ENCODE measurements at places on chromosomes 2 and 18.

DNA sequence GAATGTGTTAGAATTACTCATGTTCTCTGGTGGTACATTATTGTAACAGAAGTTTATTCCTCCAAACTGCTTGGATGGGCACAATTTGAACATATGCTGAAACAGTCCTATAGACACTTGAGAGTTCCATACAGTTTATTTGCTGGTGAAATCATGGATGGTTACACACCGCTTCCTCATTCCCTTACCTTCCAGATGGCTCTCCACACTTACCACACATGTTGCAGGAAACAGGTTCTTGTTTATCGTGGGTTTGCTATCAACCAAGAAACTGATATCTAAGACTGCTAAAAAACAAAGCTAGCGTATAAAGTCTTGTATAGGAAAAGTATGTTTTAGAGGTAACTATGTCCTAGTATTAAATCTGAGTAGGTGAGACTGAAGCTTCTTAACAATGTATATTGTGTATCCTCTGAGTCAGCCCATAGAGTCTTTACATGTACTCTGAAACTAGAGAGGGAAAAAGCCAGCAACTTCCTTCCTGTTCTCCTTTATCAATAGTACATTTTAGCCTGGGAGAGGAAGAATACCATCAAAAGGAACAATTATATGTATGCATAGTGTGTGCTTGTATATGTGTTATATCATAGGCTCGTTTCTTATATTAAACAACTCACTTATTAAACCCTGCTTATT, 313.1 kb downstream of the PLCL1 start:
- DNase-seq, result no peak

DNA sequence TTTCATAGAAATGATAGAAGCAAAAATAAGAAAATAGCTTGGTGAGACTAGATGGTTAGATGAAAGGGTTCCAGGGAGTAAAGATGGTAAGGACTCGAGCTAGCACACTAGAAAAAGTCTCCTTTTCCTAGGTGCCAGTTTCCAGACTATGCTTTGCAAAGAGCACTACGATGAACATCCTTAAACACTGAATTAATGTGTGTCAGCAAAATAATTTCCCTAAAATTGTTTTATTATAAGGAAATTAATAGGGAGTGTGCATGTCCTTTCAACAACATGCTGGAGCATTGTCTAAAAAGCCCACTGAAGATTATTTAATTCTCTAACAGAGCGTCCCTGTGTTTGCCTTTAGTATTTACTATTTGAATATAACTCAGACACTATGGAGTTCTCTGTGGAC, 107.4 kb upstream of the NDUFV2 start:
- no peak for DNase-seq

DNA sequence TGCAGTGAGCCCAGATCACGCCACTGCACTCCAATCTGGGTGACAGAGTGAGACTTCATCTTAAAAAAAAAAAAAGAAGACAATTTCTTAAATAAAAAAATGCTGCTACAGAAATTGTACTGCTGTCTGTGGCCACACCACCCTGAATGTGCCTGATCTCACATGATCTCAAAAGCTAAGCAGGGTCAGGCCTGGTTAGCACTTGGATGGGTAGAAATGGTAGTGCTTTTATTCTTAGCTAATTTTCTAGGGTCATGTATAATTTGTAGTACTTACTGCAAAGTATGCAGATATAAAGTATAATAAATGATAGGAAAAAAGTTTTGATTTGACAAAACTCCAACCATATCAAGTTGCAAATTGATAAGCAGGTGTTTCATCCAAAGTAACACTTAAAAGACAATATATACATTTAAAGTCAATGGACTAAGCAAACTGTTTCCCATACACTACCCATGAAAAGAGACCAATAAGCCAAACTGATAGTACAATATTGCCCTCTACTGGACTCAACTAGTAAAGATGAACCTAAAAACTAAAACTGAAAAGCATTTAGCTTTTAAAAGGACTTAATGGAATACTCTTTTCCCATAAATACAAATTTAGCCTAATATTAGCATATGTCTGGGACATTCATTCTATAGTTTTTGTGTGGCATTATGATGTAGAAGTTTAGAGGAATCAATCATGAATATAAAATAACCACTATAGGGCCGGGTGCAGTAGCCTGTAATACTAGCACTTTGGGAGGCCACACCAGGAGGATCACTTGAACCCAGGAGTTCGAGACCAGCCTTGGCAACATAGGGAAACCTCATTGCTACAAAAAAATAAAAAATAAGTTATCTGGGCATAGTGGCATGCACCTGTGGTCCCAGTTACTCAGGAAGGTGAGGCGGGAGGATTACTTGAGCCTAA, 18.6 kb upstream of the PEX13 start:
- peak; percentile 58 for DNase-seq

- DNase-seq, result no peak
Observed at GRCh38 chr2:24643051-24643450, 150.1 kb downstream of the PTRHD1 start.

- no peak for DNase-seq
Observed at GRCh38 chr2:165693838-165694237, 100.2 kb downstream of the GALNT3 start.

DNA sequence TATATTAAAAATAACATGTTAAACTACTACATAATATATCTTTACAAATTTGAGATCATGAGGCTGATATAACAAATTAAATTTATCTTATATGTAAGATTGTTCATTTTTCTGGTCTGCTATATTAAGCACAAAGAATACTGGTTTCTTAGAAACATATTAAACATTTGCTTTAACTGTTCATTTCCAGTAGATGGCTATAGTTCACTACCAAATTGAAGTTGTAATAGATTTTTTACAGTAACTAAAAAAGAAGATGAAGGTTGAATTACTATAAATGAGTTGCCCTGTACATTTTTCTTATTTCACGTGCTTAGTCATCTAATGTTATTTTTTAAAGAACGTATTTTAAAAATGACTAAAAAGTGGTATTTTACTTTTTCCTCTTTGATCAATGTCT, 57.0 kb downstream of the ZNF407 start:
- DNase-seq, result no peak

- no peak for DNase-seq
Observed at GRCh38 chr2:222796413-222797103, 64.3 kb upstream of the ACSL3 start.

- DNase-seq, result no peak
Observed at GRCh38 chr2:143402451-143402850, 273.2 kb downstream of the ARHGAP15 start.

GRCh38 chr18:70256994-70257393, 31.9 kb upstream of the SOCS6 start:
- DNase-seq, result no peak

DNA sequence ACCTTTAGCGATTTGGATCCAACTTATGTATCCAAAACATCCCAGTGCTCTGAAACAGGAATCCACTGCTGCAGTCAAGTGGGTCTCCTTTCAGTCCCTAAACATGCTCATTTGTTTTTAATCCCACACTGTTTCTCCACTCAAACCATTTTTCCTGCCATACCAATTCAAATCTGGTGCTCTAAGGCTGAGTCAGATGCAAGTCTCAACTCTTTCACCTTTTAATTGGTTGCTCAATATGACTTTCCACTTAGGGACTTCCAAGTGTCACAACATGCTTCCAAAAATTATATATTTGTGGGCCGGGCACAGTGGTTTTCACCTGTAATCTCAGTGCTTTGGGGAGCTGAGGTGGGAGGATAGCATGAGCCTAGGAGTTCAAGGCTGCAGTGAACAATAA, 113.4 kb upstream of the TANK start:
- no peak for DNase-seq

DNA sequence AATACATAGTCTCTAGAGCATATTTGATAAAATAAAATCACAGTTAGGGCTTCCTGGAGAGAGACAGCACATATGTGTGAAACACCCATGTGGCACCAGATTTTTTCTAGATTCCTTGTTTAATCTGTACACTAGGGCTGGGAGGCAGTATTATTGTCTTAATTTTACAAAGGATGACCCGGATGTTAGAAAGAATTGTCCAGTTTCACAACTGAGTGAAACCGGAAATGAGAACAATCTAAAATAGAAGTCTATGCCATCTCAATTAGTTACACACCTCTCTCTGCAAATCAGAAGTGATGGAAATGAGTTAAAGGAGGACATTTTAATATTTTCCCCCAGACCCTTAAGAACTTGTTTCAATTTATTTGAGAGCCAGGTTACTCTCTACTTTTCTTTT, 463.7 kb upstream of the DSEL start:
- DNase-seq, result no peak

GRCh38 chr2:9793156-9793917, 49.9 kb upstream of the TAF1B start:
- DNase-seq, result no peak

GRCh38 chr2:127589358-127589757, 53.9 kb downstream of the MYO7B start:
- DNase-seq, result no peak

DNA sequence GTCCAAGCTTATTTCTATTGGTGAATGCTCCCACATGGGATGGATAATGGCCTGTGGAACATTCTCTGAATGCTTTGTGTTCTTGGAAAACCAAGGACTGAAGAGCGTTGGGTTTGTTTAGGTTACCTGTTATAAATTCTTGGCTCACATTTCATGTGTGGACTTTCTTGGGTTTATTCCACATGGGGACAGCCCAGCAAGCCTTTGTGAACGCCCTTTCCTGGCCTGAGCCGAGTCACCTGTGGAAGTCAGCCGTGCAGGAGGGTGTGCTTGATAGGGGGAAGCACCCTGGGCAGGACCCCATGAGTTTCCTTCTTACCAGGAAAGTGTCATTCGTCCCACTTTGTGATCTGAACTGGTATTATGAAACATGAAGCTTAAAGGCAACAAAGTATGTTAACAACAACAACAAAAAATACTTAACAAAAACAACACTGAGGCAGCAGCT, 4.1 kb downstream of the RAB31 start:
- no peak for DNase-seq

- DNase-seq, result no peak
Observed at GRCh38 chr2:1614564-1614963, 129.8 kb downstream of the PXDN start.

GRCh38 chr2:238927746-238928519, 80.0 kb downstream of the TWIST2 start:
- DNase-seq, result no peak

- no peak for DNase-seq
Observed at GRCh38 chr2:202818321-202818720, 53.2 kb downstream of the ICA1L start.

DNA sequence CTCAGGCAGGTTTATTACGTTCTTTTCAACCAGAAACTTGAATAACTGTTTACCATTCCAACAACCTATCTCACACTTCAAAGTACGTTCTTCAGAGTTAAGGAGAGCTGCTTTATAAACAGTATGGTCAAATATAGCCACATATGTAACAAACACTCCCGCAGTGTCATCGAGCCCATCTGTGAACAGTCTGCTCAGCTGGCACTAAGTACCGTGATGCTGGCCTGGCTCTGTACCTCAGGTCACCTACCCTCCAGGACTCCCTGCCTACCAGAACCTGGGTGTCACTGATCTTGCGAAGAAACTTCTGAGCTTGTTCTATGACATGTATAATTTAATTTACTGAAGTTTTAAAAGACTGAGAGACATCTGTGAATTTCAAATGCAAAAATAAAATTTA, 71.4 kb downstream of the SEPTIN10 start:
- no peak for DNase-seq

- DNase-seq, result no peak
Observed at GRCh38 chr2:3037196-3038194, 340.1 kb downstream of the EIPR1 start.

DNA sequence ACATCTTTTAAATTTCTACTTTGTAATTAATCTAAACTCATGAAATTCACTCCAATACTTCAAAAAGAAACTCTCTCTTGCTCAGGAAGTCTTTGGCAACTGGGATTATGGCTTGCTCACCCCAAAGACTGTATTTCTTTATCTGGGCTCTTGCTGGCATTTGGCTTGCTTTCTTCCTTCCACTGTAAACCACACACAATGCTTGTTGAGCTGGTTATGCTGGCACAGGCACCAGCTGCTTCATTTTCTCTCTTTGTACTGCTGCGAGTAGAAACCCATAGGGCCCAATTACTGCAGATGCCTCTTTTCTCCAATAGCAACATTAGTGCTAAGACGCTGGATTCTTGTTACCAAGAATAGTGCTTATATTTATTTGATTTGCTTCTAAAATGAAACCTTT, 51.4 kb downstream of the SLC38A11 start:
- DNase-seq, result no peak

GRCh38 chr2:31710121-31710520, 129.4 kb upstream of the SRD5A2 start:
- no peak for DNase-seq

- no peak for DNase-seq
Observed at GRCh38 chr2:9408641-9409151, 14.6 kb downstream of the ITGB1BP1 start.

GRCh38 chr2:222919841-222920526, 59.1 kb downstream of the ACSL3 start:
- DNase-seq, result no peak

GRCh38 chr2:42786561-42787345, 5.6 kb downstream of the HAAO start:
- DNase-seq, result no peak

DNA sequence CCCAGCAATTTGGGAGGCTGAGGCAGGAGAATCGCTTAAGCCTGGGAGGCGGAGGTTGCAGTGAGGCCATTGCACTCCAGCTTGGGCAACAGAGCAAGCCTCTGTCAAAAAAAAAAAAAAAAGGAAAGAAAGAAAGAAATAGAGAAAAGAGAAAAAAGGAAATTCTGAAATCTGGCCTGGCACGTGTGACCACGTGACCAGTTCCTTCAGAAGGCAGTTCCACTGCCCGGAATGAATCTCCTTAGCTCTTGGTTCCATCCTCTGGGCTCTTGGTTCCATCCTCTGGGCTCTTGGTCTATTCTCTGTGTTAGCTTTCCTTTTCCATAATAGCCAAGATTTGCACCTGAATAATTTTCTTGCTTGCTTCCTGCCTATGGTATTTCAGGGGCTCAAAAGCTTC, 5.3 kb upstream of the POMC start:
- no peak for DNase-seq

- no peak for DNase-seq
Observed at GRCh38 chr18:61371111-61371510, 37.9 kb downstream of the CDH20 start.

DNA sequence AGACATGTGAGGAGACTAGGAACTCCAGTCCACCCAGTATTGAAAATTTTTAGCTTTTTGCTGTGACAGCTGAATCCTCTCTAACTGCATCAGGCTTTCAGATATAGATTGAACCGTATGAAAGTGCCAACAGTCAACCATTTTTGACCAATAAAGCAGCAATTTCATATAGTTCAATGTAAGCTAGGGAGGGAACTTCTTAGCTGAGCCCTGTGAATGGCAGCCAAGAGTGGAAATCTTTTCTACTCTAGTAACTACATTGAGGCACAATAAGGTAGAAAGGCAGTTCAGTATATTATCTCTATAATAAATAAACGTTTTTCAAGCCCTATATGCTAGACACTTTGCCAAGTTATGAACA, 96.3 kb upstream of the TANK start:
- no peak for DNase-seq
